Stimulated activated CD4-positive, alpha-beta T cell treated with anti-CD3 and anti-CD28 coated beads, Interleukin-1b, Interleukin-23, amount 100 ng/mL, for 1 hour (primary cell): ENCODE measurements at places on chromosomes 6 and 20.

- no peak for DNase-seq
Measured at GRCh38 chr6:76230711-76231110, 158.2 kb upstream of the IMPG1 start.

DNA sequence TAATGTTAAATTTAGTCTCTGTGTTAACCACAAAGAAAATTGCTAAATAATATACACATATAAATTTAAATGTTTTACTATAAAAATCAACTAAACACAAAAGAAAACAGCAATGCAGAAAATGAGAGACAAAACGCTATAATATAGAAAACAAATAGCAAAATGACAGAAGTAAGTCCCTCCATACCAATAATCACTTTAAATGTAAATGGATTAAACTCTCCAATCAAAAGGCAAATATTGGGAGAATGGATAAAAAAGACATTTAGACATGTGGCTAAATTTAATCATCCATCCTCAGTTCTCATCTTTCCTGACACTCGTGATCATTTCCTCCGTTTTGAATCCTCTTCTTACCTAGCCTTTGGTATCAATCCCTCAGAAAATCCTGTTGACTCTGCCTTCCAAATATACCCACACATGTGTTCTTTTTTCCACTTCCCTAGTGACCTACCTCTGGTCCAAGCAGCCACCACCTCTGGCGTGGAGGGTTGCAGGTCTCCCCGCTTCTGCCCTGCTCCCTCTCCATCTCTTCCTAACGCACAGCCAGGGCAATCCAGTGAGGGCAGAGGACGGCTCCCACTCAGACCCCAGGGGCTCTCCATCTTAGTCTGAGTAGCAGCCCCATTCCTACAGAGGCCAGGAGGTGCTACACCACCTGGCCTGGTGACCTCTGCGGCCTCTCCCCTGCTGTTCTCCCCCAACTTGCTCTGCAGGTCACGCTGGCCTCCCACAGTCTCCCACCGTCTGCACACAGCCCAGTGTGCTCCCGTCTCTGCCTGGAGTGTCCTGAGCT, 149.2 kb downstream of the RNASET2 start:
- no peak for DNase-seq

DNA sequence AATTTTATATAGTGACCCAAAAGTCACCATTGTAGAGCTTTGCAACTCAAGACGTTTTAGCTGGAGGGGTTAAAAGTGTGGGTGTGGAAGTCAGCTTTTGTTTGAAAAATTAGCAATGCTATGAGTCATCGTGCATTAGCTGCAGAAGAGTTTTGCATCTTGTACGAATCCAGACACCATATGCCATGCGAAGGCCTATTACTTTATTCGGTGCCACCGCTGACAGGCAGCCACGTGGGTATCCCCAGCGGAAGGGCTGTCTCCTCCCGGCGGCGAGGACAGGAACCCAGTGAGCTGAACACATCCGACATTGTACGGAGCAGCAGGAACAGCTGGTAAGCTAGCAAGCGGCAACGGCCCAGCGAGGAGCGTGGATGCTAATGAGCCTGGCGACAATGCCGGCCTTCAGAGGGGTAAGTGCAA, 84.4 kb downstream of the INSM1 start:
- DNase-seq, result peak; percentile 24

DNA sequence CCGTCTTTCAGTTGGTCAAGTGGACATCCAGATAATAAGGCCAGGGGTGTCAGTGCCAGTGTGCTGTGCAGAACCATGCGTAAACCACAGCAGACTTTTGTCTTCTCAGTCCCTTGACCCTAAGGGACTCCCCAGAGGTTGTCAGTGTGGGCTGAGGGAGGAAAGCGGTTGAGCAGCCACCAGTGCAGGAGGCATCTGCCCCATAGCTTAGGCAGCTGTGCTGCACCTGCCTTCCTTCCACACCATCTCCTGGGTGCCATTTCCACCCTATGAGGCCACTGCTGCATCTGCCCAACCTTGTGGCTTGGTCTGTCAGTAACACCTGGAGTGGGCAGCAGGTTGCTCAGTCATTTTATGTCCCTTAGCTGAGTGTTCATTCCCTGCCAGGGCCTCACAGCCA, 26.0 kb downstream of the PRPF6 start:
- DNase-seq, result no peak

GRCh38 chr6:90315354-90315950, 18.8 kb upstream of the BACH2 start:
- DNase-seq, result no peak

- no peak for DNase-seq
Measured at GRCh38 chr6:111672761-111673450, 67.2 kb upstream of the TRAF3IP2 start.

DNA sequence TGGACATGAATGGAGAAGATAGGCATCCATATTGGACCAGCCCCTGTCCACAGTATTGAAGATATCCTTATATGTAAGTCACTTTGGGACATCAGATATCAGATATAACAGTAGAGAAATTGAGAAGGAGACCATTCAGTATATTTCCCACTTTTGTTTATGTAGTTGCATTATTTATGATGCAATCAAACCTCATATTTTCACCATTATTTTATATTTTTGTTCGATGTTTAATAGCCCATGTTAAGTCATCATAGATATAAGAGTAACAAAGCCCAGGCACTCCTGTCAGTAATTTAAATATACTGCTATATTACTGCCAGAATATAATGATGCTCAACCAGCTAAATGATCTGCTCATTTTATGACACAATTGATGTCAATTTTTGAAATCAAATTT, 744.5 kb upstream of the EPHA7 start:
- no peak for DNase-seq

GRCh38 chr20:1810926-1811620, 84.1 kb upstream of the SIRPA start:
- DNase-seq, result no peak

DNA sequence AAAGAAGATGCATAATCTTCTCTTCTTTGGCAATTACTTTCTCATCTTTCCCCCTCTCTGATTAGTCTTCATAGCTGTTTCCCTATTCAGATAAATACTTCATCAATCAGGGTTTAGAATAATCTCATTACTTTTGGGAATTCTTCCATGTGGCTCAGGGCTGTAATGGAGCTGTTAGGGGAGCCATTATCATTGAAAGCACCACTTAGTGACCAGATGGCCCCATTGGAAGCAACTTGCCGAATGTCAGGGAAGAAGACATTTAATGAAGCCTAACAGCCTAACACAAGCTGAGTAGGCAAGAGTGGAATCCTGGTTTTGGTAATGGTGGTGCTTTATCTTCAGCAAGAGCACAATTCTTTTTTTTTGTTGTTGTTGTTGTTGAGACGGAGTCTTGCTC, 45.0 kb downstream of the TIAM2 start:
- DNase-seq, result no peak

DNA sequence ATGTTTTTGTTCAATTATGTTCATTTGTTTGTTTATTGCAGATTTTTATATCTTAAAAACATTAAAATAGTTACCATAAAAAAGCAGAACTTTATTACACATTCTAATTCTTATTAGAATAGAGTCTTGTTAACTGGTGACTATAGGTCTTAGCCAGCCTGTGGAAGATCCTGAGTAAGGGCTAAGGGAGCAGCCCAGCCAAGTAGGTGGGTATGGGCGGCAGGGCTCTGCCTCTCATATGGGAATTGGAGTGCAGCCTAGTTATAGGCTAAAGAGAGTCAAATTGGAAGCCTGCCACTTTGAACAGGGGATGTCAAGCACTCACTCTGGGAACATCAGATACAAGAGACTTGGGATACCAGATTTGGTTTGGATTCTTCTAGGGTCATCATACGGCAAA, 10.5 kb upstream of the HSF2 start:
- DNase-seq, result no peak

DNA sequence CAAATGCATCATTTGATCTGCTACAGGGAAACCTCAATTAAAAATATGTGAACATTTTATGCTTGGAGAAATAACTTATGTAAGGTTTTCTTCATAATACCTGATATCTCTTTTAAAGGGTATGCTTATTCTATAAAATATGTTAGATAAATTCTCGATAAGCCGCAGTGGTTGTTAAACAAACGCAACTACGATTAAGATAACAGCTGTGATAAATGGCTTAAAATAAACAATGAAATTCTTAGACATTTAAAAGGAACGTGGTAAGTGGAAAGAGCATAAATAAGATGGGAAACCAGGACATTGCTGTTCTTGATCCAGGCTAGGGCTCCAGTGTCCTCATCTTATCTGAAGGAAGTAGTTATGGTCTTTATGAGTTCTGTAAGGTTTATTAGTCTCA, 415.9 kb downstream of the CD83 start:
- DNase-seq, result no peak

DNA sequence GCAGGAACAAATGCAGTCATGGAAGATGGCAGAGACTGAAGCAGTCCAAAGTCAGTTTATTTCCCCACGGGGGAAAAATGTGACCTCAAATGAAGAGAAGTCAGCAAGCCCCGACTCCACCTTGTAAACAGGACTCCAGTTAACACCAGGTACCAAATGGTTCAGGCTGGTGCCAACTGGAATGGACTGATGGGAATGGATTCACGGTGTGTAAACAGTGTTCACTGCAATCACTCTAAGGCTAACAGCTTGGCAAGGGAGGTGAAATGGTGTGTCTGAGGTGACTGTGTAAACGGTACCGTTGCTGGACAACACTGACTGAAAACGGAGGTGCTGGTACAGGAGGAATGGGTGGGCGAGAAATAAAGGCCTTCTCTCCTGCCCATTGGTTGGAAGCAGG, 12.0 kb downstream of the PLAGL2 start:
- DNase-seq, result no peak

DNA sequence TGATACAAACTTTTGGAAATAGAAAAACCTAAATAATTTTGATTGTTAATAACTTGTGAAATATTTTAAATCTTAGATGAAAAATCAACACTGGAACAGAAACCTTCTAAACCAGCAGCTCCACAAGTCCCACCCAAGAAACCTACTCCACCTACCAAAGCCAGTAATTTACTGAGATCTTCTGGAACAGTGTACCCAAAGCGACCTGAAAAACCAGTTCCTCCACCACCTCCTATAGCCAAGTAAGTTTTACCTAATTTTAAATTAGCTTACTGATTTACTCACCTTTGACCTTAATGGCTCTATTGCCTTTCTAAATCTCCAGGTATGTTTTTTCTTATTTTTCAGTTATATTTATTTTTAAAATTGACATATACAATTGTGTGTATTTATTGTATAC, 102.6 kb upstream of the ADGRF4 start:
- DNase-seq, result no peak

GRCh38 chr20:34632870-34633452, 43.9 kb downstream of the PIGU start:
- DNase-seq, result no peak

GRCh38 chr6:131084982-131085381, 21.9 kb upstream of the EPB41L2 start:
- DNase-seq, result no peak

- DNase-seq, result no peak
Measured at GRCh38 chr6:4608361-4609115, 167.7 kb upstream of the CDYL start.

DNA sequence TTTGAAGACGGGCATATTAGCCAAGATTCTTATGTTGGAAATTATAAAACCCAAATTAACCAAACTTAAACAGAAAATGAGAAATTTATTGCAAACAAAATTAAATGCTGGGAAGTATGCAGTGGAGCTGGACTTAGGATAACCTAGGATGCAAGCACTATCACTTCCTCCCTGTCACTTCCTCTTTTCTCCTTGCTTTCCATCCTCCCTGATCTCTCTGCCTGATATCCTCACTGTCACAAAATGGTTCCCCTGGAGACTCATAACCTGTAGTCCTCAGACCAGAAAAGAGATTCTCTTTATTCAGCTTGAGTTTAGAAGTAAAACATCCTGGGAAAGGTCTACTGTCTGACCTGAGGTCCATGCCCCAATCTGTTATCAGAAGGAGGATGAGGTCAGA, 7.4 kb upstream of the KLHL32 start:
- no peak for DNase-seq

GRCh38 chr6:46651816-46652215, 802 bp downstream of the CYP39A1 start:
- DNase-seq, result no peak

- DNase-seq, result no peak
Measured at GRCh38 chr6:87182940-87183339, 27.6 kb downstream of the ZNF292 start.

GRCh38 chr6:145086197-145086596, 649.1 kb downstream of the EPM2A start:
- DNase-seq, result no peak

GRCh38 chr6:106087548-106088325, 1.6 kb downstream of the PRDM1 start:
- no peak for DNase-seq

DNA sequence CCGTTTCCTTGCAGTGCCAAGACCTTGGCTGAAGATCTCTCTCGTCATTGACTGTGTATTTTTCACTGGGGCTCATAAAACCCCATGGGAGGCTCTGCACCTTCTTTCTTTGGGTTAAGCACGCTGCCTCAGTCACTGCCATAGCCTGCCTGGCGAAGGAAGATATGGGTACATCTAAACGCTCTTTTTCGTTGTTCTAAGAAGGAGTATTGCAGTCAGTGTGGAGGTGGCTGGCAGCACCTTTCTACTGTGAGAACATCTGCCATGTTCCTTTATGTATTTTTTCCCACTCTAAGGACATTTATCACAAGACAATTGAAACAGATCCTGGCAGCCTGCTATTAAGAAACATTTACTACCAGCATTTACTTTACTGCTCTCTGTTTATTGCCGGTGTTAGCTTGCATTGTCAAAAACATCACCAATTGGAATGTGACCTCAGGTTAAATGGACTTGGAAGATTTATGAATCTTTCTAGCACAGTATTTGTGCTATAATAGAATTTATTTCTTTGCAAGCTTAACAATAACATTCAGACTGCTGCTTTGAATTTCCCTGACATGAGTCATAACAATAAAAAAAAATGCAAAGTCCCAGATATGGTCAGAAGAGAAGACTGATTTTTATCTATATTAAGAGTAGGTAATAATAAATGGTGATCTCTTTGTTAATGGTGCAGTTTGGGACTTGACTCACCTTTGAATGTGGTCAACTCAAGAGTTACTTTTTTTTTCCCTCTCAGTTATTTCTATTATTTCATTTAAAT, 62.2 kb upstream of the CLDN20 start:
- no peak for DNase-seq
